ENCODE measurements at places on chromosomes 5 and 9. TPM values are rescaled to one million over a fixed set of nuclear protein-coding genes. Genes with fewer than 3 reads are reported as not detected.

DNA sequence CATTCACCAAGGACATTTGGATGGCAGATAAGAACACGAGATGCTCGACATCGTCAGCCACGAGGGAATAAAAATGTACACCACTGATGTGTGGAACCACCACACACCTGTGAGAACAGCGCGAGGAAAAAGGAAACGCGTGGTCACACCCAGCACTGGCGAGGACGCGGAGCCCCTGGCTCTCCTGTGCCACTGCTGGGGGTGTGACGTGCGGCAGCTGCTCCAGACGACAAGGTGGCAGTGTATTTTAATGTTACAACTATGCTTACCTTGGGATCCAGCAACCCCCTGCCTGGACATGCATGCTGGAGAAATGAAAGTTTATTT, 13.6 kb upstream of the CEP72 start:
- peak; percentile 28 for DNase-seq

ELAVL2 gene
- 1.2 TPM for total RNA-seq

DNA sequence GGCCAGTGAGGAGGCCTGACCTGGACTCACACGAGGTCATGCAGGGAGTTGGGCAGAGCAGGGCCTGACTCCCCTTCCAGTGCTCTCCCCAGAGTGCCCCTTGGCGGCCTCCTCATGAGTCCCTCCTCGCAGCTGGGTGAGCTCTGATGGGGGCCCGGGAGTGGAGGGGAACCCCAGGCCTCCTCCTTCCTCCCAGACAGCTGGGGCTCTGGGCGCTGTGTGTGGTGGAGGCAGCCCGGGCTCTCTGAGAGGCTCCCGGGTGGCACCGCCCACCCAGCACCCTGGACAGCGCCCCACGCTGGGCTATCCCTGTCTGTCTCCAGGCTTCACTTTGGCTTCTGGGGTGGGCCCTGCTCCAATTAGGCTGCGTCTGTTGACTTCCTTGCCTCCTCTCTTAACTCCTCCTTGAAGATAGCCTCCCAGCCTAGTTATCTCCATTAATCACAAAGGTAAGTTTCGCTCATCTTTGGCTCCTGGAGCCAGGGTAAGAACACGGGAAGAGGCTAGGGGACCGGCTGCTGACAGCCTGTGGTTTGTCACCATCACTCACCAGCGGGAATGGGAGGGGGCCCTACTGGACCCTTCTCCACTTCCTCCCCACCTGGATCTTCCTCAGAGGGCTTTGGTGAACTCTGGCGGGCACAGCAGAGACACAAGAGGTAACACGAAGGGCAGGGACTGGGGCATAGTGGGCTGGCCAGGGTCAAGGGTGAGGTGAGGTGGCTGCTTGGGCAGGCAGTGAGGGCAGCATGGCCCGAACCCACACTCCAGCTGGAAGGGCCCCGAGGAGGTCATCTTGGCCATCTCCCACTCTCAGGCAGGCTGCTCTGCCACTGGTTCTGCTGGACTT, 13.1 kb downstream of the PSD2 start:
- no peak for DNase-seq

SPINK7 gene
- not detected for total RNA-seq

LHX6 gene
- total RNA-seq = 1.2 TPM

DNA sequence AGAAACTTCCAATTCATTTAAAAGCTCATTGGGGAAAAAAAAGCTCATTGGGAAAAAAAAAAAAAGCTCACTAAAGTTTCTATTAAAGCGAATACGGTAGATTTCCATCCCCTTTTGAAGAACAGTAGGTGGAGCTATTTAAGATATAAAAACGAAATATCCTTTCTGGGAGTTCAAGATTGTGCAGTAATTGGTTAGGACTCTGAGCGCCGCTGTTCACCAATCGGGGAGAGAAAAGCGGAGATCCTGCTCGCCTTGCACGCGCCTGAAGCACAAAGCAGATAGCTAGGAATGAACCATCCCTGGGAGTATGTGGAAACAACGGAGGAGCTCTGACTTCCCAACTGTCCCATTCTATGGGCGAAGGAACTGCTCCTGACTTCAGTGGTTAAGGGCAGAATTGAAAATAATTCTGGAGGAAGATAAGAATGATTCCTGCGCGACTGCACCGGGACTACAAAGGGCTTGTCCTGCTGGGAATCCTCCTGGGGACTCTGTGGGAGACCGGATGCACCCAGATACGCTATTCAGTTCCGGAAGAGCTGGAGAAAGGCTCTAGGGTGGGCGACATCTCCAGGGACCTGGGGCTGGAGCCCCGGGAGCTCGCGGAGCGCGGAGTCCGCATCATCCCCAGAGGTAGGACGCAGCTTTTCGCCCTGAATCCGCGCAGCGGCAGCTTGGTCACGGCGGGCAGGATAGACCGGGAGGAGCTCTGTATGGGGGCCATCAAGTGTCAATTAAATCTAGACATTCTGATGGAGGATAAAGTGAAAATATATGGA, at the start of gene PCDHGA12:
Gene PCDHGA12, plus strand, starts transcription at position 176 of the 782 bp plus-strand sequence. Its CDS starts 253 bp downstream, at position 429.
- peak; percentile 67 for DNase-seq

C1QTNF3 gene
- total RNA-seq = 0.84 TPM

TAF11L10 gene
- total RNA-seq = not detected

GRCh38 chr9:7093040-7093439, 335.3 kb downstream of the KDM4C start:
- DNase-seq = no peak

DNA sequence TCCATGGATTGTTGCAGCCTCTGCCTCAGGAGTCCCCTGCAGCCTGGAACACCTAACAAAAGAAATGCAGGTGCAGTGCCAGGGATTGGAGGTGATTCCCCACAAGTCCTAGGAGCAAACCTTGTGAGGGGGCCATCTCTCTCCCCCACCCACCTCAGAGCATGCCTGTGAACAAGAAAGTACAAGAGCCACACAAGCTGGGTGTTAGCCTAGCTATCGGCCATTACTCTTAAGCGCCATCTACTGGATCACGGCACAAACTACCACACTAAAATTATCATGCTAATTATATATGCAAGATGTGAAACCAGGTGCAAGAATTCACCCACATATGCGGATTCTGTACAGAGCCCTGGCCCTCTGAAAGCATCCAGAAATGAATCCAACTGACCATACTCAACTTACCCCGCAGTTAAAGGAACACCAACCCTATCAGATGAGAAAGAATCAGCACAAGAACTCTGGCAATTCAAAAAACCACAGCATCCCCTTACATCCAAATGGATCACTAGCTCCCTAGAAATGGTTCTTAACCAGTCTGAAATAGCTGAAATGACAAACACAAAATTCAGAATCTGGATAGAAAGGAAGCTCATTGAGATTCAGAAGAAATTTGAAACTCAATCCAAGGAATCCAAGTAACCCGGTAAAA, 16.5 kb upstream of the PRSS3 start:
- DNase-seq = peak; percentile 69

DNA sequence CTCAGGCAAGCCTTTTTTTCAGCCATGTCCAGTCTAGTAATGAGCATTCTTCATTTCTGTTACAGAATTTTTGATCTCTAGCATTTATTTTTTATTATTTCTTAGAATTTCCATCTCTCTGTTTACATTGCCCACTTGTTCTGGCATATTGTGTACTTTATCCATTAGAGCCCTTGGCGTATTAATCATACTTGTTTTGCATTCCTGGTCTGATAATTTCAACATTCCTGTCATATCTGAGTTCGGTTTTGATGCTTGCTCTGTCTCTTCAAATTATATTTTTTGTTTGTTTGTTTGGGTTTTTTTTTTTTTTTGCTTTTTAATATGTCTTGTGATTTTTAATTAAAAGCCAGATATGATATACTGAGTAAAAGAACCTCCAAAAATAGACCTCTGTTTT, 23.0 kb upstream of the JAK2 start:
- DNase-seq = no peak

SMIM32 gene
- not detected for total RNA-seq

- no peak for DNase-seq
Measured at GRCh38 chr5:13944560-13945199, at the start of gene DNAH5. TSS of gene DNAH5 (minus strand) at chr5:13944688. CDS start at chr5:13944438, 250 bp downstream.

CCDC192 gene
- total RNA-seq = 0.38 TPM

GRCh38 chr5:142079306-142079721, 29.3 kb upstream of the NDFIP1 start:
- no peak for DNase-seq

GRCh38 chr9:115395511-115396021, 277.6 kb upstream of the TNC start:
- no peak for DNase-seq

DNA sequence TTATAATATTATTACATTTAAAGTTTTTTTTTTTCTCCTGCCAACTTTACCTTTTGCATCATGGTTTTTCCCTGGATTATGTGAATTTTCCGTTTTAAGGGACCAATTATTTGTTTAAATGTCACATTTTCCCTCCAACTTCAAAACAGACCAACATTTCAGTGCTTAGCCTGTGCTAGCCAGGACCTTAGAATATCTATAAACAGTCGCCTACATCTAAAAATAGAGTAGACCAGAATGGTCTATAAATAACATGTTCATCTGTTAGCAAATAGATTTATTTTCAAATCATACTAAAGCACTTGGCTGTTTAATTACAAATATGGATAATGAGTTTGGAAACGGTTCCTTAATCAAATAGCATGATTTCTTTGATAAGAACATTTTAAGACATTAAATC, 192.0 kb downstream of the FBN2 start:
- DNase-seq = no peak

DNA sequence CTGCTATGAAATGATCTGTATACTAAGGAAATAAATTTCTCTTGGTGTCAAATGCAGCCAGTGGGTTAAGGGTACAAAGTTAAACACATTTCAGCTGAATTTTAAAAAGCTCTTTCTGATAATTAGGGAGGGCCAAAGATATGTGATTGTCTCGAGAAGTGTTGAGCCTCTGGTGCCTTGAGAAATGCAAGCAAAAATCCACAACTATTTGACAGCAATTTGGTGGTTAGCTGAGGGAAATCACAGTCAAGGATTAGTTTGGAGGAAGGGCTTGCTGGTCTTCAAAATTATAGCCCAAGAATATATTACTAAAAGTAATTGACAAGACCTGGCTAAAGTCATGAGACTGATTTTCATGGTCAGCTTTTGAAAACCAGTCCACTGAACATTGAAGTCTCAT, 255.7 kb upstream of the PPP1R2B start:
- DNase-seq = no peak

GRCh38 chr9:95021166-95021886, 294.8 kb downstream of the AOPEP start:
- no peak for DNase-seq

DNA sequence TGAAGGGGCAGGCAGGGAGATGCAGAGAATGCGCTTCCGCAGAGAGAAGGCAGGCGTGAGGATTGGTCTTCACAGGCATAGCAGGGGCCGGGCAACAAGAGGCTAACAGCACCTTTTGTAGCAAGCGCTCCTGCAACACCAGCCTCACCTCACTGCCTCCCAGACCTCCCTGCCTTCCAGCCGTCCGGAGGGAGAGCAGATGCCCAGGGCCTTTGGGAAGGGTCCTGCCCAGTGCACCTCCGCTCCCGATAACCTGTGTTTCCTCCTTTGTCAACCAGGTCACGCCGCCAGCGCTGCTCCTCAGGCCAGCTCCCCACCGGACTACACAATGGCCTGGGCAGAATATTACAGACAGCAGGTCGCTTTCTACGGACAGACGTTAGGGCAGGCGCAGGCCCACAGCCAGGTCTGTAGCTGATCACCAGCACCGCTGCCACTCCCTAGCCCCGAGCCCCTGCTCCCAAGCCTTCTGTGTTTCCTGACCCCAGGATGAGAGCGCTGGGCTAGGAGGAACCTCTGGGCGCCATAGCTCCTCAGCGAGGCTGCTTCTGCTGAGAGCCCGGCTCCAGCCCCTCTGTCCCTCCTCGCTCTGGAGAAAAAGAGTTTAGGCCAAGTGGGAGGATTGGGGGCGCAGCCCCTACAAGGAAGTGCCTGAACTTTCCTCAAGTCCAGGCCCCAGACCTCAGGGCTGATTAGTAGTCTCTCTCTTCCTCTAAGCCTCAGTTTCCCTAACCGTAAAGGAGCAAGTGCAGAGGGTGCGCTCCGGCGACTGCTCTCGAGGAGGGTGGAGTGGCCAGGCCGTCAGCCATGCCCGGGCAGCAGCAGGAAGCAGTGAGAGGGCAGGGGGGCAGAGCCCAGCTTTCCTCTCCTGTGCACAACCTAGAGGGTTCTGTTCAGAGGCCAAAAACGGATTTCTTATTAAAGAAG, 28.4 kb upstream of the PRDM12 start:
- no peak for DNase-seq

DNA sequence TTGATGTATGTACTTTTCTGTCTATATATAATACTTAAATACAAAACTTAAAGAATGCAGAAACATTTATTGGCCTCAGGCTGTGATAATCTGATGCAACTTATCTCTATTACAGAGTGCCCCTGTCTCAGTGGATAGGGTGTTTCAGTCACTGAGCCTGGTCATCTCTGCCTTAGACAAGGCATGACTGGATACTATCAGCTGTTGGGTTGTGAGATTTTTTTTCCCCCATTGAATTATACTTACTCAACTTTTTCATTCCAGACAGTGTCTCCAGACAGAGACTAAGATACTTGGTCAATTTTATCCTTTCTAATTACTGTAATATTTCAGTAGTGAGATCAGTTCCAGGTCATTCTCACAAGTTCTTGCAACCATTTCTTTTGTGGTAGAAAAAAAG, 26.7 kb downstream of the XRCC4 start:
- DNase-seq = no peak

GRCh38 chr9:134433909-134434882, 107.9 kb downstream of the RXRA start:
- no peak for DNase-seq

SMARCA2 gene
- 122 TPM for total RNA-seq

- no peak for DNase-seq
Measured at GRCh38 chr5:142204219-142204618, 95.6 kb downstream of the NDFIP1 start.

- no peak for DNase-seq
Measured at GRCh38 chr5:169650701-169651331, 13.7 kb downstream of the DOCK2 start.

DNA sequence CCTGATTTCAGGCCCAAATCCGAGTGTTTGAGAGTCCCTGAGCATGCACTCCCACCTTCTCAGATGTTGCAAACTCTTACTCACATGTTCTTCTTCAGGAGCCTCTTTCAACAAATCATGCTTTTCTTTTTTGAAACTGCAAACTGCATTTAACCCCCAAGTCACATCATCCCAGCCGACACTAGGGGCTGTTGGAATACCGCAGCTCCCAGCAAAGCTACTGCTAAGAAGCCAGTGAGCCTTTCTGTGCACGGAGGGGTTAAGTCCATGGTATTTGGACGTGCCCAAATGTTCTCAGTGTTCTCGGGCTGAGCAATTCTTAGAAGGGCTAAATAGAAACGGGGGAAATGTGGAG, 282.9 kb downstream of the NFIB start:
- DNase-seq = peak; percentile 1

GRCh38 chr5:147339313-147339712, 104.5 kb downstream of the STK32A start:
- DNase-seq = no peak

MARCOL gene
- not detected for total RNA-seq

All from adrenal gland (tissue), 19 donors.